ENCODE measurements at places on chromosomes 13 and 19. TPM values are rescaled to one million over a fixed set of nuclear protein-coding genes. Genes with fewer than 3 reads are reported as not detected.

Gene FOXA3
- total RNA-seq: not detected

Gene DCLK1
- total RNA-seq: 15.9 TPM

Gene SSC5D
- total RNA-seq: 6.2 TPM

Gene CD79A
- not detected for total RNA-seq

Measured in heart left ventricle (tissue), 16 donors.